ENCODE measurements at places on chromosomes 4 and X.
A peak's percentile ranks its signal among the peaks of the same experiment; 100 is the strongest.

GRCh38 chr4:94351319-94351718 lies 8.7 kb upstream of the HPGDS start:
- DNase-seq, result no peak

GRCh38 chr4:103085555-103086196 lies 9.1 kb upstream of the SLC9B2 start:
- DNase-seq, result no peak

GRCh38 chr4:71498625-71499024 lies 159.8 kb downstream of the SLC4A4 start:
- DNase-seq, result peak; percentile 6

- no peak for DNase-seq
These were observed 4.4 kb upstream of the SOWAHB start for GRCh38 chr4:76902233-76902890.

DNA sequence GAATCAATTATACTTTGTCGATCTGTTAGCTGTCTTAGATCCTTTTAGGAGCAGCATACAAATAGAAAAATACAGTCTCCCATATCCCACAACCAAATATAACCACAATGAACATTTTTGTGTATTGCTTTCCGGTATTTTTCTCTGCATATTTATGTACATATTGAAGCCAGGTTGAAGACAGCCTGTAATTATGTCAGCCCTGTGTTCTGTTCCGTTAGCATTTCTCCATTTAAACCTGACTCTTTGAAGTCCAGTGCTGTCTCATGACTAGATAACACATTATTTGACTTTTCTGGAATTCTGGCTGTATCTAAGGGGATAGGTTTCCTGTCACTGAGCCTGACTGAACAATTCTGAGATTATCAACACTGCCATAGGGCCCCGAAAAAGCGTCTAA lies 4.0 kb upstream of the SLC34A2 start:
- no peak for DNase-seq
